ENCODE measurements at places on chromosomes 2 and 18.

DNA sequence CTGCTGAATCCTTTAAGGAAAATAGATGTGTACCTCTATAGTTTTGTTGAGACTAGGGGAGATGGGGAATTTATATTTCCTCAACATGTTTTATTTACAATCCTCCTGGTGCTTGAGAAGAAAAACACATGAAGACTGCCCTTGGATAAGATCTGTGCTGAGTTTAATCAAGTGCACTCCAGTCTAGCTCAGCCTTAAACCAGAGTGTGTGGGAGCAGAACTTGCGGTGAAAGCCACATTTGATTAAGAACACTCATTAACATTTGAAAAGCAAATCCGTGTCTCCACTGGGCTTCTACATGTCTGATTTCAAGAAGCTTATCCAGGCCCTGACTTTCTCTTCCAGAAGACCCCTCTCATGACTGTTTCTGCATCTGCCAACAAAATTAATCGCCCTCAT is 84.8 kb upstream of the ITGA6 start:
- DNase-seq = no peak

GRCh38 chr2:119721462-119721861 is 38.3 kb upstream of the PTPN4 start:
- DNase-seq = no peak

- DNase-seq = no peak
Measured at GRCh38 chr18:39841482-39842365, 2113.3 kb upstream of the PIK3C3 start.

DNA sequence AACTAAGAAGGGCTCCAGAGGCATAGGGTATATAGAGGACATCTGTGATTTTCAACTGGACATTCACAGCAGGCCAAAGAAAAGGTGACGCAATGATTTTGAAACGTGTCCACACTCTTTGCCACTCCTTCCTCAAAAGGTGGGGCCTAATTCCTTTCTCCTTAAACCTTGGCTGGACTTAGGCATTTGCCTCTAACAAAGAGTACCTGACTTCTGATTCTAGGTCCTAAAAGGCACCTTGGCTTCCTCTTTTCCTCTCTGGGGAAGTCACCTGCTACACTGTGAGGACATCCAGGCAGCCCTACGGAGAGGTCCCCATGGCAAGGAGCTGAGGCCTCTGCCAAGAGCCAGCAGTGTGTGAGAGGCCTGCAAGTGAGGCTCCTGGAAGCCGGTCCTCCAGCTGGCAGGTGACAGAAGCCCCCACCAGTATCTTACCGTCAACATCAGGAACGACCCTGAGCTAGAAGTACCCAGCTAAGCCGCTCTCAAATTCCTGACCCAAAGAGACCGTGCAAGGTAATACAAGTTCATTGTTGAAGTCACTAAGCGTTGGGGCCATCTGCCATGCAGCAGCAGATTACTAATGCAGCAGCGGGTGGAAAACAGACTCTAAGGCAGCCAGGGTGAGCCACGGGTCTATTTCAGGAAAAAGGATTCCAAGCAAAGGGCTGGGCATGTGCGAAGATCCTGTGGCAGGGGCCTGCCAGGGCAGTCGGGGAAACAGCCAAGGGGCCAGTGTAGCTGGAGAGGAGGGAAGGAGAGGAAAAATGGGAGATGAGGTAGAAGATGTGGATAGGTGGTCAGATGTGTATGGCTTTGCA is 7.4 kb upstream of the HES6 start:
- DNase-seq = no peak

DNA sequence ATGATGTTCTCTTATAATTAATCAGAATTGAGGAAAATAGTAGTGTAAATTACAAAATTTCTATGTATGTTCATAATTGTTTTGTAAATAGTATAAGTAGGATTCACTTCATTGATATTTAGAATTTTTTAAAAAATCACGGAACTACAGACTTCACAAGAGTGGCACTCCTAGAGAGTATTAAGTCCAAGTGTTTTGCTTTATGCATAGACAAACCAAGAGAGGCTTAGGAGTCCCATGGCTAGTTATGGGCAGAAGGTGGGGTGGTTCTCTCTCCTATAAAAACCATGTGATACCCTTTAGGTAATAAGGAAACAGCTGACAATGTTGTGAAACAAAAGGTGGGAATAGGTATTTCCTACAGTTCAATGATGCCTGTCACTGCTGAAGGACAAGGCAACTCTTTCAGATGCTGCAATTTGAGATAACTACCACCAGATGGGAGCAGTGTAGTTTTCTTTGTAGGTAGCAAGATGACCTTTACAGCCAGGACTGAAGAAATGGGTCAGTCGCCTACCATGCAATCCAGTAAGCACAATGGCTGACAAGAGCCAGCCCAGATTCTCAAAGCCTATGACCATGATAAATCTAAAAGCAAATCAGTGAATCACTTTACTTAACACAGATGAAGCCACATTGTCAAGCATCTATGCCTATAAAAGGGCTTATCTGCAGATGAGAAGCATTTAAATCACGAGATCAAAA is 83.9 kb downstream of the AAK1 start:
- DNase-seq = no peak

DNA sequence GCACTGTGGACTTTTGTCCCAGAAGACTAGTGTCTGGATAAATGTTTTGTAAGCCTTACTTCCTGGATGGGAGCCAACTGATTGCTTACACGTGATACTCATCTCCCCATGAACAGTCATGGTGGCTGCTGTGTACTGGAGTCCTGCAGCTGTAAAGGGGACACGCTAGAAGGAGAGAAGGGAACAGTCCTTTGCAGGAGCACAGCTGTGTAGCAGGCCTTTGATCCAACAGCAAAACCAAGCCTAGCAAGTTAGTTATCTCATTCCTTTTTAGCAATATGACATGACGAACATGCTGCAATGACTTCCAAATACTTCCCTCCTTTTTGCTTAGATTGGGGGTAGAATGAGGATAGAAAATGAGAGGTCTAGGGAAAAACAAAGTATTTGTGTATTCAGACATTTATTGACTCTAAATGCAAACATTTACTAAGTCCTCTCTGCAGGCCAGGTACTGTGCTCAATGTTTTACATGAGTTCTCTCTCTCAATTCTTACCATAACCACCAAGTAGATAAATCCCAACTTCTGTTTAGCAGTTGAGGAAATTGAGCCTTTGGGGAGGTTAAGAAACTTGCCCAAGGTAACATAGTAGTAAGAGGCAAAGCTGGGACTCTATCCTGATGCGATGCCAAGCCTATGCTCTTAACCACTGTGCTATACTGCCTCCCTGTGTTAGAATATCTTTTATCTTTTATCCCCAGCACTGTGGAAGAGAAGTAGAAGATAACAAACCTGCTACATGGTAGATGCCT is 55.4 kb upstream of the CD28 start:
- DNase-seq = no peak

GRCh38 chr2:218857371-218858137 is 2.1 kb upstream of the WNT6 start:
- no peak for DNase-seq

DNA sequence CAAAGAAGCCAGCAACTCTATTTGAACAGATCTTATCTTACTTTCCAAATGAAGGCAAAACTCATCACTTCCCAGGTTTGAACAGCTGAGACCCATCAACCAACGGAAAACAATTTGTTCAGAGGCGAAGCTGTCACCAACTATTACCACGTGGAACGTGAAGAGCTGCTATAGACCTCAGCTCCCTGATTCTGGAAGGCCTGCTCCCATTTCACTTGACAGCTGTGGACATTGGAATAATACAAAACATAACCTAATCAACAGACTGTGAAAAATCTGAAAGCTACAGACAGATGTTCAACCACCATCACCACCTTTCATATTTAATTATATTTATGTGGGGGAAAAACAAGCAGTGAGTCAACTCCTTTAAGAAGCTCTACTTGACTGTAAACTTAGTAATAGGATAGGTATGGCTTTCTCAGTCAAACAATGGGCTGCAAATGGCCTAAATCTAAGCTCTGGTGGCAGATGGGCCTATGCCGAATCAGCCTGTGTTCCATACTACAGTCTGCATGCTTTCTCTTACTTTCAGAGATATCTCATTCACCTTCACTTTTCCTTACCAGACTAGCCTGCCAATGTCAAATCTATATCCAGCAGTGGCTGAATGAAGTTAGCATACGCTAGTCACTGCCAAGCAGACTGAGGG is 896.4 kb downstream of the TDRD15 start:
- no peak for DNase-seq

GRCh38 chr18:46282177-46282570 is 178.0 kb downstream of the HAUS1 start:
- DNase-seq = no peak

DNA sequence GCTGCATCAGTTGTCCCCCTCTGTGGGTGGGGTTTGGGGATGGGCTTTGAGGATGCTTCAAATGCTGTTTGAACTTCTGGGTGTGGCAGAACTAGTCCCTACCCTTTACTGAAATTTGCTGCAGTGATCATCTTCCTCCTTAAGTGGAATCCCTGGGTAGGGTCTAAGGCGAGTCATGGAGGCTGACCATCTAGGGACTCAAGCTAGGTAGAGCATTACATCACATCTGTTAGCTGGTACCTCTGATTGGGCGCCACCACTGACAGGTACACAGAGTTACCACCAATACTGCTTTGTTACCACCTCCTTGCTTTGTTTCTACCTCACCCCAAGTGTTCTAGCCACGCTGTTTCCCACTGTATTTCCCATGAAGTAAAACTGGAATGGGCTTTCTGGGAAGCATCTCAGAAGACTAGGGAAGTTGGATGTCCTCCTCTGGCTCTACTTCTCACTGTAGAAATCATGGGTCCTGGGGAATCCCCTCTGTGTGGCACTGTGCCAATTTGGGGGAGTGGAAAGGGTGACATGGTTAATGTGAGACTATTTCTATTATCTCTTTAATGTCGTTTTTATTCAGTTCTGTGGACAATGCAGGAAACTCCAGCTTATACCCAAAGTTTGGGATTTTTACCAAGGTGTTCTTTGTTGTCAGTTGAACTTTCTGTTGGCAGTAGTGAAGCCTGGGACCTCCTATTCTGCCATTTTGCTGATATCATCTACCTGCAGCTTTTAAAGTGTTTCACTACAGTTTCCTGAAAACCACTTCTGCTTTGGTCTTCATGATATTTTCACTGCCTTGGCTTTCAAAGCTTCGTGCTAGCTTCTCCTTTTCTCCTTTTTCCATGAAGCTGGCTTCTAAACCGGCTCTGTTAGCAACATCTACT is 14.5 kb upstream of the SULT1C4 start:
- DNase-seq = no peak

DNA sequence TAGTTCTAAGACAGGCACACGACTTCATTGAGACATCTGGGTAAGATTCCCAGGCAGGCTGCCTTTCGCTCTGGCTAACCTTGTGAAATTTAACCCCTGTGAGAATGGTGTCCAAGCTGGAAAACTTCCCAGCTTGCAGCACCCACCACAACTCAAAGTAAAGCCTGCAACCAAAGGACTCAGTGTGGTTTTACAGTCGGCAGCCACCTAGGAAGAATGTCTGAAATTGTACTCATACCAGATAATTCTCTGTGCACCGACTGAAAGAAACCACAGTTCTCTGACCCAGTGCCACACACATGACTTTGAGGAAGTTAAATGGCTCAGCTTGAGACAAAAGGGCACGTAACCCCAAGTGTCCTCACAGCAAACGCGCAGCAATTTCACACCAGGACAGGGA is 125.7 kb downstream of the RBMS1 start:
- no peak for DNase-seq

- DNase-seq = no peak
Measured at GRCh38 chr2:229087843-229088516, 183.1 kb downstream of the PID1 start.

GRCh38 chr2:191675807-191676721 is 1.9 kb upstream of the NABP1 start:
- peak; percentile 19 for DNase-seq

- peak; percentile 42 for DNase-seq
Measured at GRCh38 chr2:230319211-230319862, 7.7 kb upstream of the SP140L start.

DNA sequence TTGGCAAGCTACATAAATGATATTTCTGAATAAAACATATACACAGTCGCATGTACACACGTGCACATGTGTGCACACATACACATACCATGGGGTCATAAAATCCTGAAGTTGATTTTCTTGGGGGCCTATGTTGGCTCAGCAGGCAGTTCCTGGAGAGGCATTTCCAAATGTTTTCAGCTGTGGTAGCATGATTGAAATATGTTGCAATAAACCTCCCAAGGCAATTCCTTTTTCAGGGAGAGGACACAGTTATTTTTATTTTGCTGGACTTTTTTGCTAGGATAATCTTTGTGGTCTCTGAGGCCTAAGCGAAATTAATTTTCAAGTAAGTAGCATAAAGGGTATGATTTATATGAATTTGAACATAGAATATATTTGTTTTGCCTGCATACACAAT is 126.7 kb upstream of the LTBP1 start:
- DNase-seq = no peak

- no peak for DNase-seq
Measured at GRCh38 chr18:36514778-36515177, 217.3 kb downstream of the FHOD3 start.

Measured in activated T-helper 1 cell treated with anti-CD3 and anti-CD28 coated beads, Interleukin-2, amount 50 U/mL, for 16 hours (primary cell).